Globus pallidus (tissue), 1 donor: ENCODE measurements at places on chromosomes 7 and 10.

DNA sequence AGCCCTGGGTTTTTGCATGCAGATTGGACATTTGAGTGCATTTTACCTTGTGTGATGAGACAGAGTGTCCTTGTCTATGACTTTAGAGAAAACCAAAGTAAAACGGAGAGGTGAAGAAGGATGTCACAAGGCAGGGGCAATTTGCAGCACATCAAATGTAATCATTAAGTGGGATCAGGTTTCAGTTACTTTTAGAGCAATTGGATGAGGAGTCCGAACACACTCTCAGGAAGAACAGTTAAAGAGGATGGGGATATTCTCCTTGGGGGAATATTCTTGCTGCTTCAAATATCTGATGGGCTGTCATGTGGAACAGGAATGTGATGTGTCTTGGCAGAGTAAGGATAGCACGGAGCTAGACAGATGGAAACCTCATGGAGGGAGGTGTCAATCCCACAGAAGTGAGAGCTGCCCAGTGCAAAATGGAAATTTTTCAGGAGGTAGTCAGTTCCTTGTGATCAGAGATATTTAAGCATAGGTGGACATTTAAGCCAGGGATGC is 757 bp downstream of the RAB19 start:
- no peak for DNase-seq

DNA sequence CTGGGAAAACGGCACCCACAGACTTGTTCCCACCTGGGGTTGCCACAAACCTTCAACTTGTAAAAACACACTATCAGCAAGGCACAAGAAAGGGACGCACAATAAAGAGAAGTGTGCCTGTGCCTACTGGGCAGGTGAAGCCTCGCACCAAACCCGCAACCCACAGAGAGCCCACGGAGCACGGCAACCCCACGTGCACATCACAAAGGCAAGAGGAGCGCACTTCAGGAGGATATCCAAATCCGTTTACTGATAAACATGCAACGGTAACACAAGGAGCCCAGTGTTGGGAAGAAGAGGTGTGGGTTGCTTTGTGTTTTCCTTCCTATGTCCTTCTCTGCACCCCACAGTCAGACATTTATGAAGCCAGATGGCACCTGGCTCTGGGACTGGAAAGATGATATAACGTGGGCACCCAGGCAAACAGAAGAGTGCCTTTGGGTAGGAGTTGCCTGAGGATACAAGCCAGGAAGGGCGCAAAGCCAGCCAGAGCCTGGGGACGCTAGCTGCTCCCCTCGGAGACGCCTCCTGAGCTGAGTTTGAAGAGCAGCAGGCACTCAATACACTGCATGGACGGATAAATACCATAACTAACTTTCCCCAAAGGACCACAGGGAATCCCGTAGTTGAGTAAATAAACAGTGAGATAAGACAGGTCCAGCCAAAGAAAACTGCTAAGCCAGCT is 41.6 kb downstream of the TCERG1L start:
- DNase-seq, result no peak

DNA sequence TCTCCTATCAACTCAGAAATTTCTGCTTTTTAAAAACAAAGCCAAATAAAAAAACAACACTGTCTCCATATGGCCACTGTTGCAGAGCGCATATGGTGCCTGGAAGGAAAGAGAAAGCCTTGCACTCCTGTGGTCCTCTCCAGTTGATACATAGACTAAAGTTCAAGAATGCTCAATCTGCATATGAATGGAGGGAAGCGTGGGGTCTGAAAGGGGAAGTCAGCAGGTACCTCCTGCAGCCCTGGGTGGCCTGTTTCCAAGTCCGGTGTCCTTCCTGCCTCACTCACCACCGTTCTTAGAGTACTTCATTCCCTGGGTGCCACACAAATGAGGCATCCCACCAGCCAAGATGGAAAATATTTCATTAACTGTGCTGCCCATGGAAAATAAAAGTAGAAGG is 138.3 kb upstream of the PALS2 start:
- DNase-seq, result no peak

DNA sequence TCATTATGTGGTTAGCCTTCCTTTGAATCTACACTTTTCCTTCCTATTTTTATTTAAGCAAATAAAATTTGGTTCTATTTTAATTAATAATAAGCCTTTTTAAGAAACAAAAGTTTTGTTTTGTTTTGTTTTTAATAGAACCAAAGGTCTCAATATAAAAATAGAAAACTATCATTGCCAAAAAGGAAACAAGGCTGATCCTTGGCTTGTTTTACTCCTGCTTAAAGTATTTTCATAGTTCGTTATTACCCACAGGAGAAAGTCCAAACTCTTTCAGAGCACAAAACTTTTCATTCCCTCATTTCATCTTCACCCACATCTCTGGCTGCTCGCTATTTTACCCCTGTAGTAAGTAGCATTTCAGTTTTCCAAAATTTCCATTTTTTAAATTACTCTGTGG is 374.8 kb downstream of the SEMA3D start:
- DNase-seq, result no peak

GRCh38 chr7:123043642-123044041 is 48.1 kb upstream of the TAS2R16 start:
- DNase-seq, result no peak

DNA sequence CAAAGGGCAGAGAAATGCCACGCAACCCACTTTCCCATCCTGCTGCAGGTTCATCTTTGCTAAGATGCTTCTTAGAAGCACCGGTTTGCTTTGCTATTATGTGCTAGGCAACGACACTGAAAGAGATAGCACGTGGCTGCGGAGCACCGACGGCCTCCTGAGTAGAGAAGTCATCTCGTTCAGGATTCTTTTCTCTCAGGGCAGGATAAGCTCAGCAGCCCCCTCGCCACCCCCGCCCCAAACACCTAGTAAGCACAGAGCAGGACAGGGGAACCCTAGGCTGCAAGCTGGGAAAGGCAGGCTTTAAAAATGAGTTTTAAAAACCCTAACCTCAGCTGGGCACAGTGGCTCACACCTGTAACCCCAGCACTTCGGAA is 15.0 kb downstream of the ASB13 start:
- no peak for DNase-seq

DNA sequence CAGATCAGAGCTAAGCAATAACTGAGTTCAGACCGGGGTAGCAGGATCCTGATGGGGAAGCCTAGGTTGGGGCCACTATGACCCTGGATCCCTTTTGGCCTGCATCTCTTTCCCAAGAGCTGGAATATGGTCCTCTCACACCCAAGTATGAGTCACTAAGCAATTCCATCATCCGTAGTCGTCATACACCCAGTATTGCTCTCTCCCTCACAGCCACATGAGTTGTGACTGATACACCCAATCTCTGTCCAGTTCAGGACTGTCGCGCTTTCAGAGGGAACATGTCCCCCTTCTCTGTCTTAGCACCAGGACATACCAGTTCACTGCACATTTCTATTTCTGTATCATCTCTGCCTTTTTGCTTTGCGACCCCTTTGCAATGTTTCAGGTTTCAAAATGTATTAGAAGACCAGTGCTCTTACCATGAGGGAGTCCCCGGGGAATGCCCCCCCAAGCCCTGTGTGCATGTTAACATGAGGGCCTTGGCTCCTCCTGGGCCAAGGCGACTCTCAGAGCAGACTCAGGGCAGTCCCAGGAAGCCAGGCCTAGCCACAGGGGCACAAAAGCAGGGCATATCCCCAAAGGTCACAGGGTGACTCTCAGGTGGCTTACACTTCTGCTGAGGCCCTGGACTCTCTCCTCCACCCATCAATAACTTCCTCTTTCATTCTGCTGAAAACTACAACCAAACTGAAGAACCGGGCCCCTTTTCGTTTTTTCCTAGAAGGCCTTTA is 75.3 kb upstream of the SAMD8 start:
- DNase-seq, result no peak

DNA sequence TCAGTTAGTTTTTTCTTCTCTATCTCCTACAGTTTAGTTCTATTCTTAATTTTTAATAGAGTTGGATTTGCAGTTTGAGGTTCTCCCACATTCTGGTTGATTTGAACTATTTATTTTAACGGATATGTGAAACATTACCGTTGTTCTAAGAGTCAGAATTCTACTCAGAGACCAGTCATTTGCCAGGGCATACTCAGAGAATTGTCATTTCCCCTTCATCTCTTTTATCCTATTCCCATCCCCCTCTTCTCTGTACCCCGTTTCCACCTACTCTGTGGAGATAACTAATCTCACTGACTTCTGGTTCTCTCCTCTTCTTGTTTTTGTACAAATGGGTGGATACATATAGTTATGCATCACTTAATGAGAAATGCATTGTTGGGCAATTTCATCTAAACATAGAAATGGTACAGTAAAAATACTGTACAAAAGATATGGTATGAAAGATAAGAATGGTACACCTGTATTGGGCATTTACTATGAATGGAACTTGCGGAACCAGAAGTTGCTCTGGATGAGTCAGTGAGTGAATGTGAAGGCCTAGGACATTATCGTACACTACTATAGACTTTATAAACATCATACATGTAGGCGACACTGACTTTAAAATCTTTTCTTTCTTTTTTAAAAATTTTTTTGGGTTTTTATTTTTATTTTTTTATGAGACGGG is 53.1 kb downstream of the INPP5F start:
- no peak for DNase-seq

DNA sequence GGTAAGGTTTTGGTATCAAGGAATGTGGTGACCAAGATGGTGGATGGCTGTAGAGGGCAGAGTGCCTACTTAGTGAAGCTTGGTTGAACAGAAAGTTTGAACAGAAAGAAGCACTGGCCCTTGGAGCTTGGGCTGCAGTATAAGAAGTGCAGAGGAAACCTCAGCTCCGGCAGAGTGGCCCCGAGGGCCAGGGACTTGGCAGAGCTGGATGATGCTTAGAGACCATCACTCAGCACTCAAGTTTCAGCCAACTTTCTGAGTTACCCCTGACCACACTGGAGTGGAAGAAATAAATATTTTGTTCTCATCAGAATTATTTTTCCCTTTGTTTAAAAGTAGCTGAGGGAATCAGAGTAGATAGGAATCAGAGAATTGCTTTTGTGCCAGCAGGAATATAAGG is 336.7 kb downstream of the C7orf25 start:
- DNase-seq, result no peak

- DNase-seq, result no peak
Measured at GRCh38 chr10:60877777-60878120, 66.2 kb downstream of the RHOBTB1 start.

DNA sequence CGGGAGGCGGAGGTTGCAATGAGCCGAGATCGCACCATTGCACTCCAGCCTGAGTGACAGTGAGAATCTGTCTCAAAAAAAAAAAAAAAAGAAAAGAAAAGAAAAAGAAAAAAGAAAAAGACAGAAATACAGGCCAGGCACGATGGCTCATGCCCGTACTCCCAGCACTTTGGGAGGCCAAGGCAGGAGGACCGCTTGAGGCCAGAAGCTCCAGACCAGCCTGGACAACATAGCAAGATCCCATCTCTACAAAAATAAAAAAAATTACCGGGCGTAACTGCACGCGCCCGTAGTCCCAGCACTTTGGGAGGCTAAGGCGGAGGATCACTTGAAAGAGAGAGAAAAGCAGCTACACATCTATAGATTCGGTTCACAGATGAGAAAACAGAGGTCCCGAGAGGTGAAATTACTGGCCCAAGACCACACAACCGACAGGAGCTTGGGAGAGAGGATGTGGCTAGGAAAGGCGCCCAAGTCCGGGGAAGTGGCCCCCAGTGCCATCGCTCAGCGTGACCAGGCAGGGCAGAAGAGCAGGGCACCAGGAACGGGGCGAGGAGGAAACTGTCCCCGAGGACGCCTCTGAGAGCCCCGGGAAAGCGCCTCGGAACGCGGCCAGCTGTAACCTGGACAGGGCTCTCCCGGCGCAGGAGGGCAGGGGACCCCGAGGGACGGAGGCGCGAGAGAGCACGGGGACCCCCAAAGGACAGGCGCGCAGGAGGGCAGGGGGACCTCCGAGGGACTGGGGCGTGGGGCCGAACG is 612 bp downstream of the SNX8 start:
- DNase-seq, result peak; percentile 3

DNA sequence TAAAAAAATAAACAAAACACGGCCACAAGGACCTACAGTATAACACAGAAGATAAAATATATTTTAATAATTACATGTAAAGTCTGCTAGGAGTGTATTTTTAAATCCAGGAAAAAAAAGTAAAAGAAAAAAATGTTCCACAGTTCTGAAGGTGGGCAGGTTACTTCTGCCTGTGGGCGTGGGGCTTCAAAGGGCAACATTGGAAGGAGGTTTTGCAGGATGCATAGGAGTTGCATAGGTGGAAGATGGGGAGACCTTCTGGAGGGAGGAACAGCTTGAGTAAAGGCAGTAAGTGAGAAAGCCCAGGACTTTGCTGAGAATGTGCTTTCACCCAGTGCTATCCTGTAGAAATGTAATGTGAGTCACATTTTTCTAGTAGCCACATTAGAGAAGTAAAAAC is 37.5 kb upstream of the PLXNA4 start:
- no peak for DNase-seq

- no peak for DNase-seq
Measured at GRCh38 chr7:127751062-127751461, 99.1 kb downstream of the SND1 start.

GRCh38 chr10:77240706-77241349 is 396.8 kb downstream of the KCNMA1 start:
- no peak for DNase-seq

DNA sequence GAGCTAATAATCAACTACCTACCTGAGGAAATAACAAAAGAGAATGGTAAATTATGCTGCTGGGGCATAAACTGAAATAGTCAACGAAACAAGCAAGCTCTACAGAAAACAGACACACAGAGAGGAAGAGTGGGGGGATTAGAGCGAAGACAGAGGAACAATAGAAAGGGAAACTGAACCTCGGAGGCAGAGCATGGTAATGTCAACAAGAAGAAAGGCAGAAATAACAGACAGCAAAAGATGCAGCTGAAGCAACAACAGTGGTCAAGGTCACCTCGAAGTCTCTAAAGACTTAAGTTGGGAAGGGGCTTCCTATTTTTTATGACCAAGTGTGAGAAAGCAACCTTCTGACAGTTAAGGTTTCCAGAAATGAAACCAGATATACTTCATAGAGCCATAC is 177.0 kb downstream of the ZNF438 start:
- DNase-seq, result no peak

GRCh38 chr7:816751-817671 is 15.3 kb upstream of the SUN1 start:
- DNase-seq, result no peak

GRCh38 chr7:80804589-80804988 is 114.3 kb downstream of the SEMA3C start:
- peak; percentile 43 for DNase-seq

- DNase-seq, result no peak
Measured at GRCh38 chr10:42952931-42953683, 123.8 kb upstream of the RET start.
